ENCODE measurements at places on chromosomes 3 and 15.

DNA sequence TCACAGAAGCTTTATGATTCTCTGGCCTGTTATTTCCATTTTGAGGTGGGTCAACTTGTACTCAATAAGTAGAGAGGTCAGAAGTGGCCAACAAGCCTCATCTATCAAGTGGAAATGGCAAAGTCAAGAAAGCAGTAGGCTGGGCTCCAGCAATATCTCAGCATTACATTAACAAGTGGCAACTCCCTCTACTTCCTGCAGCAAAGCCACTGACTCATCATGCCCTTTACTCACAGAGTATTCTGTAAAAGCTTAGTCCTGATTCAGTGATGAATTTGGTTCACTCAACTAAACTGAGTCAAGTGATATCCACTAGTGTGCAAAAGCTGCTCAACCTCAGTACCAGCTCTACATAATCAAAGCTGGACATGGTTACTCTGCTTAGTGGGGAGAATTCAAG lies 954.6 kb downstream of the EPHA3 start:
- no peak for DNase-seq

DNA sequence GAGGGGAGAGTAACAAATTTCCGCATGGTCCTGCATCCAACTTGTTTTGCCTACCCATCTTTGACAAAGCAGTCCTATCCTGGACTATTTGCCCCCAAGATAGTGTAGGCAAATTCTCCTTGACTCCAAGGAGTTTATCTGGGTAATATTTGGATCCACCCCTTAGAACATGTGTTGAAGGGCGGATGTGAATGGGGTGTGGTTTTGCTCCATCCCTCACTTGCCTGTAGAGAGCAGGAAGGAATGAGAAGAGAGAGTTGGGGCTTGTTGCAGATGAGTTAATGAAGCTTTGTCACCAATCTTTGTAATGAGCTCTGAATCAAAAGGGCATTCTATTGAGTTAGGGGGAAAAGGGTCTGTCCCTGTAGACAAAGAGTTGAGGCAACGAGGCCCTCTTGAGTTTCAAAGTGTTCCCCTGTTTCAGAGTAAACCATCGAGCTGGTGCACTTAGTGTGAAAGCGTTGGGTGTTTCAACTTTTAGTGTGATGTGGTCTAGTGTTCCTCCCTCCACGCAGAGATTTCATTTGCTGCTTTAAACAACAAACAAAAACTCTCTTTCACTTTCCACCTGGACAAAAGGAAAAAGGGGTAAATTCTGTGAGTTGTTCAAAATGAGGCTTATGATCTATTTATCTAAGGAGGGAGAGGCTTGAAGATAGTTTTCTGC lies 42.2 kb upstream of the PPARG start:
- no peak for DNase-seq

DNA sequence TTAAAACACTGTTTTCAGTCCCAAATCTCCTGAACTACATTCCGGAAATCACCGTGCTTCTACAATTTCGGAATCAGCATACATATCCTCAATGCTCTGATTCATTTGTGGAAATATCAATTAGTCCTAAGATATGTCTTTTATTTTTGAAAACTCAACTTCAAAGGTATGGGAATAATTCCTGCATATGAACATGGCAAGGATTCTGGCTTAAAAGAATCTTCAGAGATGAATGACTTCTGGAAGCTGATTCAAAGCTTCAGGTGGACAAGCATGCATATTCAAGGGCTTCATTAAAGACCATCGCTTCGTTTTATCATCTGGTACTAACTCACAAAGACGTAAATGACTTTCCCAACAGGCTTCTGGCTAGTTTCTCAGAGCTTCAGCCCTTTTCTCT lies 246.0 kb upstream of the LRRN1 start:
- DNase-seq = no peak

- DNase-seq = peak; percentile 79
Measured at GRCh38 chr3:141441381-141442364, 45.2 kb upstream of the RASA2 start.

DNA sequence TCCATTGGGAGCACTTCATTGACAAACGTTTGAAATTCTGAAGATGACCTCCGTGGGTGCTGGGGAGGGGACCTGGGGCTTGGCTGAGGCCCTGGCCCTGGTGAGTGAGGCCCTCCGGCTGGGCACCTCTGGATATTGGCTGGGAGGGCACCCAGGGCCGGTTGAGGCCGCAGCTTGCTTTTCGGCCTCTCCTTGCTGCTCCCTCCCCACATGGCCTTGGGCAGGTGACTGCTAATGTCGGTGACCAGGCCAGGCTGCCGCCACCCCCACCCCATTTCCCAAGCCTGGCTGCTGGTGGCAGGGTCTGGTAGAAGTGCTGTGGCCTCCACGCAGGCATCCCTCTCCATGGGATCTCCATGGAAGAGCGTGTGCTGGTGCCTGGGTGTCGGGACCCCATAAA lies 39.5 kb downstream of the TM2D3 start:
- DNase-seq = no peak

- DNase-seq = no peak
Measured at GRCh38 chr3:154886437-154886836, 193.7 kb upstream of the MME start.

DNA sequence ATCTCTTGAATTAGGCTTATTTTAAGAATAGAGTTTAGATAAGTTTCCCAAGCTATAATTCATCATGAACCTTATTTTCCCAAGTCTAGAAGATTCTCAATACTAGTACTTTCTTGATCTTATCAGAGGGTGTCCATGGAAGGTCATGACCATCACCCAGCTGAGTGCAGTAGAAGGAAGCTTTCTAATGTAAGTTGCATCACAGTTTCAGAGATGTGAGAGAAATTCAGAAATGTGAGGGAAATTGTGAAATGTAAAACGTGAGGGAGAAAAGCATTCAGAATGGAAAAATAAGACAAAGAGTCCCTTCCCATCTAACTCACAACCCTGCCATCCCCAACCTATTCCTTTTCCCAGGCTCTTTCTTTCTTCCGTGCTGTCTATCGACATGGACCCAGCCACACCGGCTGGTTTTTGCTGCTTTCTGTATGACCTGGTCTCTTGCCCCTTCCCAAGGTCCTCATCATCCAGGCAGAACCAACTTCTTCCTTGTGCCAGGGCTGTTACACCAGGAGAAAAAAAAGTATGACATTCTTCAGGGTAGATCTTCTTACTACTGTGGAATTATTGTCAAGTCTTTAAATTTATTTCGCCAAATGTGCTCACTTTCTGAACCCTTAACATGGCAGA lies 6.7 kb downstream of the CAPN3 start:
- DNase-seq = no peak

DNA sequence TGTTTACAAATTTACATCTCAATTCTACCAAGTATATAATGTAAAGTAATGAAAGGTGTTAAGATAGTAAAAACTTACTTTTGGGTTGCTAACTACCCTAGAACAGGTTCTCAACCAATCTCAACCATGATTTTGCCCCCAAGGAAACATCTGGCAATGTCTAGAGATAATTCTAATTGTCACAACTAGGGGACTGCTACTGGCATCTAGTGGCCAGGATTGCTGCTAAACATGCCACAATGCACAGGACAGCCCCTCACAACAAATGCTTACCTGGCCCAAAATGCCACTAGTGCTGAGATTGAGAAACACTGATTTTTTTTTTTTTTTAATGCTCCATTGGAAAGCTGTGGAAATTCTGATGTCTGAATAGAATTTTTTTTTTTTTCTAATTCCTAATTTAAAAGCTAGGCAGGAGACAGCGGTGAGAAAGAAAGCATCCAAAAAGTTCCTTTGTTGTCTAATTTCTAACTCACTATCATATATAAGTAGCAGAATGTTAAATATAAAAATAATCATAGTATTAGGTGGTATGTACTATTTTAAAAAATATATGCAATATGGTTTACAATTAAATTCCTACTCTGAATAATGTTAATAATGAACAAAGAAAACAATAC lies 81.5 kb downstream of the TJP1 start:
- DNase-seq = no peak

DNA sequence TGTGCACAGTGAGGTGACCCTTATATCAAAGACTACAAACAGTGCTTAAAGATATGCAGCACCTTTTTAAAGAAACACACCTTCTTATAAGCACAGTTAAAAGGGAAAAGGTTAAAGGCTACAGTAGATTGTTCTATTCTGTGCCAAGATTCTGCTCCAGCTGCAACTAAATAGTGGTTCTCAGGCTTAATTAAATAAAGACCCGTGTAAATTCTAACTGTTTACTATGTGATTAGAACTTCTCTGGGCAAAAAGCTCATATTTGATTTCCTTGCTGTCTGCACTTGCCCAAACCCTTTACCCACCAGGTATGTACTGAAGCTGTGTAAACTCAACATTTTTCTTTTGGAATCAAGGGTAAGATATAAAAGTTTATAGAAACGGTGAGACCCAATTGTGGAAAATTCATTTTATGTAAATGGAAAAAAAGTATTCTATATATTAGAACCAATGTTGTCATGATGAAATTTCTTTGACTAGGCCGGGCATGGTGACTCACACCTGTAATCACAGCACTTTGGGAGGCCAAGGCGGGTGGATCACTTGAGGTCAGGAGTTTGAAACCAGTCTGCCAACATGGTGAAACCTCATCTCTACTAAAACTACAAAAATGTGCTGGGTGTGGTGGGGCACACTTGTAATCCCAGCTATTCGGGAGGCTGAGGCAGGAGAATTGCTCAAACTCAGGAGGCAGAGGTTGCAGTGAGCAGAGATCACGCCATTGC lies 230.6 kb downstream of the MECOM start:
- DNase-seq = no peak

GRCh38 chr15:70956201-70956995 lies 63.8 kb downstream of the LRRC49 start:
- DNase-seq = no peak

GRCh38 chr15:75208501-75209288 lies 7.0 kb downstream of the C15orf39 start:
- DNase-seq = no peak

- no peak for DNase-seq
Measured at GRCh38 chr3:196741249-196741889, 1.7 kb downstream of the PAK2 start.

DNA sequence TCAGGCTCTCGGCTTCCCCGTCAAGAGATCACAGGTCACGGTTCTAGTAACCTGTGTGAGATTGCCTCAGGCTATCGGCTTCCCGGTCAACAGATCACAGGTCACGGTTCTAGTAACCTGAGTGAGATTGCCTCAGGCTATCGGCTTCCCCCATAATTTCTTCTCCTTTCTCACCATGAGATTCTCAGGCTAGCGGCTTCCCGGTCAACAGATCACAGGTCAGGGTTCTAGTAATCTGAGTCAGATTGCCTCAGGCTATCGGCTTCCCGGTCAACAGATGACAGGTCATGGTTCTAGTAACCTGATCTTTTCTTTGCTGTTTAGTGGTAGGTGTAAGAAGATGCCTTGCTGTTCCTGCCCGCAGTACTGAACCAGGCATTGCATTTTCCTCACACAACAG lies 418.2 kb upstream of the ZNF717 start:
- DNase-seq = no peak

- DNase-seq = no peak
Measured at GRCh38 chr3:13260259-13261103, 159.6 kb downstream of the NUP210 start.

DNA sequence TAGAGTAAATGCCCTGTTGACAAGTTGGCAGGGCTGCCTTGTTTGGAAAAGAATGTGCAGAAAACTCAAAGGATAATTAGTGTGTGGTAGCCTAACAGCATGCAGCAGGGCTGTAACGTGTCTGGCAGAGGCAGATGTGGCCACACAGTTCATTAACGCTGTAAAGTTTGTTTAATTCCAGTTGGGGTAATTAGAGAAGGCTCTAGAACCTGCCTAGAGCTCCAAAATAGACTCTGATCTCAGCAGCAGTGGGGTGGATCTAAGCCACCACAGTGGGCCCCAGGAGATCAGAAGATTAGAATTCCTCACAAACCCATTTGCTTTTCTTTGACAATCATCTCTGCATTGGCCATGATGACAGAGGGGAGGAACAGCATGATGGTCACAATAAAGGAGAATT lies 65.1 kb upstream of the LEKR1 start:
- no peak for DNase-seq

GRCh38 chr3:132679911-132680310 lies 19.8 kb downstream of the UBA5 start:
- DNase-seq = no peak

GRCh38 chr3:66227915-66228314 lies 7.1 kb downstream of the SLC25A26 start:
- DNase-seq = no peak

- no peak for DNase-seq
Measured at GRCh38 chr3:107627962-107628542, 105.3 kb downstream of the BBX start.

GRCh38 chr15:38864827-38865581 lies 300.4 kb upstream of the RASGRP1 start:
- no peak for DNase-seq

- DNase-seq = no peak
Measured at GRCh38 chr3:123397921-123398785, 50.7 kb downstream of the ADCY5 start.

DNA sequence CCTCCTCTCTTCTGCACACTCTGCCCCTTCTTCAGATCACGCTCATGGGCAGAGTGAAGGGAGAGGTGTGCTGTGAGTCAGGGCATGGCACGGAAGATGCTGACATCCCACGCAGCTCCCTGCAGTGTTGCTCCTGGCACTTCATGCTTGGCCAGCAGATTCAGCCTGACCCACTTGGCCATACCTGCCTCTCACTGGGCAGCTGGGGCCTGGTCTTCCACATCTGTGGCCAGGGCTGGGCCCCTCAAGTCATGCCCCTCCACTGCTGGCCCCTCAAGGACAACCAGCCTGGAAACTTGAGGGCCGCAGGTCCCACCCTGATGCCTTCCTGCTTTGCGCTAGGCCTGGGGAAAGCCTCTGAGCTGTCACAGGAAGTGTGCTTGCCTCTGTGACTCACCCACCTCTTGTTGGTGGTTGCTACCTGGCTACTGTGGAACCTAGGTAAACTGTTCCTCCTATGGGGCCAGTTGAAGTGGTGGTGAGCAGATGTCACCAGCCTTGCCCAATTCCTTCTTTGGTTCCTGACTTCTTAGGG lies 48.7 kb downstream of the BSN start:
- DNase-seq = peak; percentile 43

- no peak for DNase-seq
Measured at GRCh38 chr3:178437236-178437635, 99.0 kb upstream of the KCNMB2 start.

- no peak for DNase-seq
Measured at GRCh38 chr15:25715536-25716413, 147.4 kb downstream of the ATP10A start.

DNA sequence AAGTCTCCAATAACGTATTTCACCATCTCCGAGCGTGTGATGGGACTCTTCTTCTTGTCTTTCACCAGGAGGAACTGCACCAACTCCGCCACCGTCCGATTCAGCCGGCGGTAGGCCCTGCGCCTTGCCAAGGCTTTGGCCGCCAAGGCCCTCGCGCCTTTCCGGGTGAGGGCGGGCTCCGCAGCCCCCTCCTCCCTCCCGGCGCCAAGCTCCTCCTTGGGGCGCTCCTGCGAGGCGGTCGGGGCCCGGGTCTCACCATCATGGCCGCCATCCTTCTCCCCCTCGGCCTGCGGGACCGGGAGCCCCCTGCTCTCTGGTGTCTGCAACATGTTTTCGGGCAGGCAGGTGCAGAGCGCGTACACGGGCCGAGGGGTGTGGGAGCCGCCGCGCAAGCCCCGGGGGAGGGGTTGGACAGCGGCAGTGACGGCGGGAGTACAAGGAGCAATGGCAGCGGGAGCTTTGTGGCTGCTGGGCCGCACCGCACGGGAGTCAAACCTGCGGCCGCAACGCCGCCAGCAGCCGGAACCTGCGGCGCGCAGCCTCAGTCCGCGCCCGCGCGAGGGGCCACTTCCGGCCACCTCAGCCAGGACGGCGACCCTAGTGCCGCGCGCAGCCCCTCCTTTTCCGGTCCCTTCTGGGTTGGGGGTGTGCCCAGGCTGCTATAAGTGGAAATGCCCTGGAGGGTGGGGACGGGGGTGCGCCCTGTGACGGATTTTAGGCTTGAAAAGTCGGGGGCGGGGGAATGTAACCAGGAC lies at the start of gene MAGEF1:
Gene MAGEF1 (minus strand): TSS at position 572 of the 755 bp plus-strand sequence. CDS start 243 bp downstream, at position 329.
- peak; percentile 67 for DNase-seq

All from CD4-positive, alpha-beta T cell treated with Interleukin-1 beta for 1 hour (primary cell).